CD4-positive, CD25-positive, alpha-beta regulatory T cell (primary cell): ENCODE measurements at places on chromosomes 6 and 20.

GRCh38 chr6:141685416-141685815, 447.3 kb upstream of the GJE1 start:
- DNase-seq = no peak

- peak; percentile 33 for DNase-seq
These were observed 3.7 kb upstream of the CCDC167 start for GRCh38 chr6:37503309-37503965.

GRCh38 chr6:21354805-21355238, 238.7 kb upstream of the SOX4 start:
- no peak for DNase-seq

GRCh38 chr6:92362404-92362803, 1057.0 kb downstream of the EPHA7 start:
- no peak for DNase-seq

GRCh38 chr20:53855733-53856132, 214.7 kb downstream of the BCAS1 start:
- DNase-seq = no peak
